ENCODE measurements at places on chromosomes 12 and 14. TPM values are rescaled to one million over a fixed set of nuclear protein-coding genes. Genes with fewer than 3 reads are reported as not detected.

CRACR2A gene
- 1.4 TPM for polyA plus RNA-seq

OTUB2 gene
- polyA plus RNA-seq, result 0.31 TPM

TDRD9 gene
- polyA plus RNA-seq, result 2.4 TPM

RNU7-1 gene
- polyA plus RNA-seq, result not detected

IFNG-AS1 gene
- not detected for polyA plus RNA-seq

CYP46A1 gene
- 0.33 TPM for polyA plus RNA-seq

TAS2R31 gene
- polyA plus RNA-seq, result 0.14 TPM

LRRK2 gene
- polyA plus RNA-seq, result 74.3 TPM

STXBP6 gene
- polyA plus RNA-seq, result 10.1 TPM

TUBA1B gene
- polyA plus RNA-seq, result 415 TPM

CISTR gene
- polyA plus RNA-seq, result not detected

KRT6A gene
- polyA plus RNA-seq, result 46.8 TPM

LALBA gene
- polyA plus RNA-seq, result not detected

RAB2B gene
- 18.5 TPM for polyA plus RNA-seq

CEP128 gene
- 1.4 TPM for polyA plus RNA-seq

SLCO1B1 gene
- not detected for polyA plus RNA-seq

KRT2 gene
- 0.03 TPM for polyA plus RNA-seq

FSCB gene
- not detected for polyA plus RNA-seq

SLC16A7 gene
- 3.4 TPM for polyA plus RNA-seq

IL31 gene
- not detected for polyA plus RNA-seq

NPAS3 gene
- 0.13 TPM for polyA plus RNA-seq

SUDS3 gene
- polyA plus RNA-seq, result 12.5 TPM

OSGEP gene
- 43.5 TPM for polyA plus RNA-seq

ANKRD33 gene
- 0.50 TPM for polyA plus RNA-seq

DNAAF2 gene
- 8.2 TPM for polyA plus RNA-seq

KCNA1 gene
- 0.24 TPM for polyA plus RNA-seq

MIP gene
- 0.08 TPM for polyA plus RNA-seq

MYF6 gene
- polyA plus RNA-seq, result not detected

ATXN3 gene
- 13.7 TPM for polyA plus RNA-seq

MCRS1 gene
- 50.0 TPM for polyA plus RNA-seq

AP1G2 gene
- 59.2 TPM for polyA plus RNA-seq

C12orf50 gene
- polyA plus RNA-seq, result 0.05 TPM

TMCC3 gene
- 7.4 TPM for polyA plus RNA-seq

ZNF84 gene
- polyA plus RNA-seq, result 9.3 TPM

TTC9 gene
- polyA plus RNA-seq, result 6.9 TPM
